Frontal cortex (tissue), 4 donors: ENCODE measurements at places on chromosomes 6 and 20.

- DNase-seq: no peak
Measured at GRCh38 chr6:89501222-89501621, 68.3 kb downstream of the ANKRD6 start.

DNA sequence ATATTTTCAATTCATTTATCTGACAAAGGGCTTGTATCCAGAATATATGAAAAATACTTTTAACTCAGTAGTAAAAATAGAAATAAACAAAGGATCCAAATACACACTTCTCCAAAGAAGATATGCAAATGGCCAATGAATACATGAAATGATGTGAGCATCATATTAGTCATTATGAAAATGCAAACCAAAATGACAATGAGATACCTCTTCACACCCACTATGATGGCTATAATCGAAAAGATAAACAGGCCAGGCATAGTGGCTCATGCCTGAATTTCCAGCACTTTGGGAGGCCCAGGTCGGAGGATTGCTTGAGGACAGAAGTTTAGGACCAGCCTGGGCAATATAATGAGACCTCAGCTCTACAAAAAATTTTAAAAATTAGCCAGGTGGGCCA is 33.8 kb upstream of the SMAP1 start:
- no peak for DNase-seq

GRCh38 chr6:16349544-16349943 is 111.2 kb downstream of the GMPR start:
- no peak for DNase-seq

DNA sequence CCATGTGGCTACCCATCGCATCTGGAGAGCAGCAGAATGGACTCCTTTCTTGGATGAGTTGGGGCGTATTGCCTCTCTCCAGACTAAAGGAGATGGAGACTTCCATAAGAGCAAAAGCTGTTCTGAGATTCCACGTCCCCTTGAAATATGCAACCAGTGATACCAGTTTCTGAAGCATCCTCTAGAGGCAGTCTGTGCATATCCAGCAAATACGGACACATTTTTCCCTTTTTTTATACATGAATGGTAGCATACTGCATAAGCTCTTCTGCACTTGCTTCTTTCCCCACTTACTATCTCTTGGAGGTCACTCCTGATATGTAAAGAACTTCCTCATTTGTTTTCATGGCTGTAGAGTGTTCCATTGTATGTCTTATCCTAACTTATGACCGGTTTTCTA is 34.6 kb downstream of the TAF8 start:
- DNase-seq: no peak
